Activated gamma-delta T cell treated with Interleukin-2 at 50 U/mL for 16 hours (primary cell): ENCODE measurements at places on chromosomes 6 and 20.

GRCh38 chr6:108580646-108581045 is 19.9 kb downstream of the FOXO3 start:
- DNase-seq, result no peak

DNA sequence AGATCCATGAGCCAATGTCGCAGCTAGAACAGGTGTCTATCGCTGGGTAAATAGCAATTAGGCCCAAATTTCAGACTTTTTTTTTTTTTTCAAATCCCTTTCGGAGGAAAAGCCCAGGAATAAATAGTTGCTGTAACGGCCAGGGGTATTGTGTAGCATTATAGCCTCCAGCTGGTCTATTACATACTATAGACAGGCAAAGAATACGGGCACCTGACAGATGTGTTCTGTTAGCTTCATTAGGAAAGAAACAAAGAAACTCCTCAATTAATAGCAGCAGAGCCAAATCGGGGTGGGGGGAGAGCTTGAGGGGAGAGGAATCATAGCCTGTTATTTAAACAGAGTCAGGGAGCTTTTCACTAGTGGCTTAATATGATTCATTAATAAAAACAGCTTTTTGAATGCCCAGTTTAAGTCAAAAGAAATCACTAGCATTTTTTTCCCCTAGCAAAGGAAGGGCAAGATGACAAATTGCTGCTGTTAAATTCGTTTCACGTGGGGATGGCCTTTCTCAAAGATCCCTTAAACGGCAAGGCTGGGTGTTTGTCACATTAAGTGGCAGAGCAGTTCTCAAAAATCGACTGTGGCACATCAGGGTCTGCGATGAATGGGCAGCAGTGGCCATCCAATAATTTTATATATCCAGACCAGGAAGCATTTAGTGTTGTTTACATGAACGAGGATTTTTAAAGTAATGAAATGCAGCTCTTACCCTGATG is 139.4 kb downstream of the ID4 start:
- no peak for DNase-seq

- no peak for DNase-seq
Measured at GRCh38 chr6:11324453-11325015, 92.1 kb upstream of the NEDD9 start.

DNA sequence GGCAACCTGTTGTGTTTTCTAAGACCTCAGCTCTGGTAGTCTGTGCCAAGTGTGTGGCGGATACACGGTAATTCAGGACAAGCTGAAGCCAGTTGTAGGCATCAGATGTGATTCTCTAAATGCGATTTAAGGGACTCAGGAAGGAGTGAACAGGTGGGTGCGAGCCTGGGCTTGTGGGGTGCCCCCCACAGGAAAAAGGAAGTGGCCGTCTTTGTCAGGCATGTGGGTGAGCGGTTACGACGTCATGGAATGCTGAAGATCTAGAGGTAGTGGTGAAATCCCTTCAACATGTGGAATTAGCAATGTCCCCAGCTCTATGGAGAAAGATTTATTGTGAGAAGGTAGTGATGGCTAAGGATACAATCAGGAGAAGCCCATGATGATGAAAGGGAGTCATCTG is 95.1 kb upstream of the EXOC2 start:
- DNase-seq, result no peak

- no peak for DNase-seq
Measured at GRCh38 chr20:41352666-41353065, 12.0 kb downstream of the LPIN3 start.

DNA sequence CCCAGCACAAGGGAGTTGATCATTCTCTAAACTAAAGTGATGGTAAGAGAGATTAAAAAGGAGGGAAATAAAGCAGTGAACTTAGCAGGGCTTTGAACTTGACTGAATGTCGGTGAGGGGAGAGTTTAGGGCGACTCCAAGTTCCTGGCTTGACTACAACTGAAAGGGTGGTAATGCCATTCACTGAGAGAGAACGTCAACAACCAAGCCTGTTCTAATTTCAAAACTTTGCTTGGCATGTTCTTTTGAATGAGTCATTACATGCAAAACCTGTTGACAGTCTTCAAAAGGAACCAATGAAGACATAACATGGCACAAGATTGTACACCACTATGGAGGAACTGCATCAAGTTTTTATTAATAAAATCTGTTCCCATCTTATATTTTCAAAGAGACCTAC is 10.3 kb upstream of the MYB start:
- no peak for DNase-seq

GRCh38 chr6:51495096-51495495 is 592.3 kb downstream of the PKHD1 start:
- DNase-seq, result no peak

DNA sequence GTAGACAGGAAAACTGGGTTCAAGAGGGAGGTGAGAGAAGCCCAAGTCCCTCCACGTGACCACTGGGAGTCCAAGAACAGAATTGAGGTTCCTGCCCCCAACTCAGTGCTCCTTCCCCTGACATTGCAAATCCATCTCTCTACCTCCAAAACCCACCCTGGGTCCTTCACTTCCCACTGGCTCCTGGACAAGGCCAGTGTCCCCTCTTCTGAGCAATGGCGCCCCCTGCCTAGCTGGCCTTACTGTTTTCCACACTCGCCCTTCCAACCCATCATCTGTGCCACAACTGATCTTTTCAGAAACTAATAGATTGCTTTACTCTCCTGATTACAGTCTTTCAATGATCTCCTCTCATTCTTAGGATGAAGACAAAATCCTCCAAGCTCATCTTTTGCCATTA is 200.3 kb downstream of the ANKRD60 start:
- DNase-seq, result no peak

GRCh38 chr20:17898548-17898994 is 70.0 kb downstream of the SNX5 start:
- DNase-seq, result peak; percentile 64

DNA sequence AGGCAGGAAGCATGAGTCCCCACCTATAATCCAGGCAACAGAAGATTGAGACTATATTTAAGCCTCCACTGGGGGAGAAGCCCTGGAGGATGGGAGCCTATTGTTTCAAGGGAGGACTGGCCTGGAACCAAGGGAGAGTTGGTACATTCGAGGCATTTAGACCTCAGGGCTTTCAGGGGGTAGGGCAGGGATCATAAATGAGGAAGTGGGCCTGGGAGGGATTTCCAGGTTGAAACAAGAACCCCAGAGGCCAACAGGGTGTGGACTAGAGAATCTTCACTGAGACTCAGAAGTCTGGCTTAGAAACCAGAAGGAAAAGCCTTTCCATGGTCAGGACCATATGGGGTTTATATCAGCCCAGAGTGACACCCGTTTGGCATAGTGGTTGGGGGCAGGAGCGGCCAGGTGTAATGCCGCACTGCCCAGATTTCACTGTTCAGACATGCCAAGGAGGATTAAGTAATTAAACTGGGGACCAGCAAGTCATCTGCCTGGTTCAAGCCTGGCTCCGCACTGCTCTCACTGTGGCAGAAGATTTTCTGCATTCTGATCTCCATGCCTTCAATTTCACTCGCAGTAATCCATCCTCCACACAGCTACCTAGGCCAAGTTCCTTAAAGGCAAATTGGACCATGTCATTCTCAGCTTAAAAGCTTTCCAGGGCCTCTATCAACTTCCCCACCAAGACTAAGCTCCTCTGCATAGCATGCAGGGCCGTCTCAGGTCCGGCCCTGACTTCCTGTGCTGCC is 17.8 kb downstream of the LRFN2 start:
- DNase-seq, result no peak

DNA sequence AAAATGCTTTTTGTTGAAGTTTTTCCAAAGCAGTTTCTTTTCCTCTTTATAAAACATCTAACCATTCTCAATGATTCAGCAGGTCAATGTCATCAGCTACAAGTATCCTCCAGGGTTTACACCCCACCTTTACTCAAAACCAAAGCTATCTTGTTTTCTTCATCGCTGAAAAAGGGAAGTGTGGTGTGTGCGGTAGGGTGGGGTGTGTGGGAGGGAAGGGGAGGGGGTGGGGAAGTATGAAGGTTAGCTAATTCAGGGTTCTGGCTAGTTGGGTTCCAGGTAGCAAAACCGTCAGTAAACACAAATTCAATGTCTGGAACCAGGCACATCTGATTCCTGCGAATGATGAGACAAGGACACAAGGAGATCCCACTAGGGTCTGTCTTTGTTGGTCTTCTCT is 189.6 kb downstream of the GJA10 start:
- DNase-seq, result peak; percentile 38

DNA sequence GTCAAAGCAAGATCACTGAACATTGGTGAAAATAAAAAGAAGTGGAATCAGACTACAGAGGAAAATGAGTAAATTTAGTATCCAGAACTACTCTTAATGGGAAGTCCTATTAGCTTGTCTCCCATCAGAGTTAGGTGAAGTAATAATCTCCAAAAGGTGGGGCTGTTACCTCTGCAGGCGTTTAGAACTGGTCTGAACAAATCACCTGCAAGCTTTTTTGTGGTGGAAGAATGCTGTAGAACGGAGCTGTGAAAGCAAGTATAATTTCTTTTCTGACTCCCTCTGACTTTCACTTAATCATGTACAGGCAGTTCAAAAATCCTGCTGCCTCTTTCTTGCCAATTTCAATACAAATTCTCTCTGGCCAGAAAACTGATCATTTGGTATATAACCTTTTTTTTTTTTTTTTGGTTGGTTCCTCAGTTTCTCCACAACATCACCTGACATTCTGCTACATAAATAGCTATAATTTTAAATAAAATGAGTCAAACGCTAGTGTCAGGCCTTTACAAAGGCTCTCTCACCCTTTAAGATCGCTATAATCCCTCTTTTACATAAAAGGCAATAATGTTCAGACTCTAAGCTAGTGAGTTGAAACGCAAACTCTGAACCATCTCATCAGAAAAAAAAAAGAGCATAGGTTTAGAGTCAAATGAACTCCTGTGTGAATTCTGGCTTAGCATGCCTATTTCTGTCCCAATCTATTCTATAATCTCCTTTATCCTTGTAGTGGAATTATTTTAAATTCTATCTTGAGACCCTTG is 38.8 kb downstream of the CITED2 start:
- no peak for DNase-seq

DNA sequence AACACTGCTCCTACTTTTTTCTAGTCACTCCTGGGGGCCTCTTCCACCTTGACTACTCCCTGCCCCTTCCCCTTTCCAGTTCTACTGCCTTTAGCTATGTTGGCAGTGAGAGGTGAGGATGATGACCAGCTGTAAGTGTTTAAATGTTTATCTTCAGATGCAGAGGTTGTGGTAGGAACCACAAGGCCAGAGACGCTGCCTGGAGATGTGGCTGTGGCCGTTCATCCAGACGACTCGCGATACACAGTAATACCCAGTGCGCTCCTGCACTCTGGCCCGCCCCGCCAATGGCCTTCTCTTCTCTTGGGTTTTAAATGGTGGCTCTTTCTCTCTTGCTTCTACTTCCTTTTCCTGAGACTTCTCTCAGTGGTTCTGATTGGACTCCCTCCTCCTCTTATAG is 4.6 kb downstream of the VARS2 start:
- DNase-seq, result no peak

DNA sequence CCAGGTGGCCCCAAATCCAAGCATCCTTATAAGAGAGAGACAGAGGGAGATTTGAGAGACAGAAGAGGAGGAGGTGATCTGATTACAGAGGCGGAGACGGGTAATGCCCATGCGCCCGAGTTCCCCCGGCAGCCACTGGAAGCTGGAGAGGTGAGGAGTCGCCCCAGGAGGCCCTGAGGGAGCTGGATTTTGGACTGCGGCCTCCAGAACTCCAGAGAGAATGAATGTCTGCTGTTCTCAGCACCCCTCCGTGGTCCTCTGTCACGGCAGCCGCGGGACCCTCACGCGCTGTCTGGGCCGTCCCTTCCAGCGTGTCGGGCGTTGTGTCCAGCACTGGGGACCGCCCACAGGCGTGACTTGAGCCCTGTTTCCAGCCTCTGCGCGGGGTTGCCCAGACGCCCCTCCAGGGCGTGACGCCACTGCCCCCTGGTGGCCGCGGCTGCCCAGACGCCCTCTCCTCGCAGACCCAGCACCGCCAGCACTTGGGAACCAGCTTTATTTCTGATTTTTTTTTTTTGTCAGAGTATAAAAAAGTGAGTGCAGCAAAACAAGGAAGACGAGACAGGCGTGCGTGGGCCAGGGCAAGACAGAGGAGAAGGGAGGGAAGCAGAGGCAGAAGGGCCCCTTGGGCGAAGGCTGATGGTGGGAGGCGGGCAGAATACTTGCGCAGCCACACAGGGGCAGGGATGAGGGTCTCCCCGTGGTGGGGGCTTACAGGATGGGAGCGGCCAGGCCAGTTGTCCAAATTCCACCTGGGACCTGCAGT is 4.1 kb upstream of the ZNF512B start:
- DNase-seq, result peak; percentile 79

DNA sequence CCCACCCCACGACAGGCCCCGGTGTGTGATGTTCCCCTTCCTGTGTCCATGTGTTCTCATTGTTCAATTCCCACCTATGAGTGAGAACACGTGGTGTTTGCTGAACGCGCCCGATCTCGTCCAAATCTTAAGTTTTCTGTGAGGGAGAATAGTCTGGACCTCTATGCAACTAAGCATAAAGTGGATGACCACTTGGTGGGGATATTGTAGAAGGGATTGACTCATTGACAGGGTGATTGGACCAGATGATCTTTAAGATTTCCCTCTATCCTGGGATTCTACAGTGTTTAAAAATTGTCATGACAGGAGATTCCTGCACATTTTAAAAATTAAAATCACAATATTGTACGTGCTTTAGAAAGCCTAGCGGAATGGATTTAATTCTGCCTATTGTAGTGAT is 141.3 kb downstream of the TRMT11 start:
- DNase-seq, result no peak

DNA sequence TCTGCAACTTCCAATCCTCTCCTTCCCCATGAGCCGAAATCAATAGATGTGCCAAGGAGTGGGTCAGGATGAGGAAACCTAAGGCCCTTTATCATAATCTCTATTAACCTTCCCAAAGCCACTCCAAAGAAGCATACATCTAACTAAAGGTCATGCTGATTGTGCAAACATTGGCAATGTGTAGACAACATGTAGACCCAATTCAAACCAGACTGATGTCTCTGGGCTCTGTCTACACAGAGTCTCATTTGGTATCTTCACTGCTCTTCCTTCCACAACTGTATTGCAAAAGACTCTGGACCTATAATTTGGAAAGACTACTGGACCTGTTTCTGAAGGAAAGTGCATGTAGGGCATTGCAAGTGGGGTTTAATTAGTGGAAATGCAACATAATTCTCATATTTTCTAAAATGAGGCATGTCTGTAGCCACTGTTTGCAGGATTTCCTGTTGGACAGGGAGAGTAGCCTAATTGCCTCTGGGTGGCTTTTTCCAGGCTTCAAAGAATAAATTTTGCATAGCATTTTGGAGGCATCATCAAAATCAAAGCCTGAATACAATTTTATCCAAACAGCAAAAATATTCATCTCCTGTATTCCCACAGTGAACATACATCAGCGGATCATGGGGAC is 35.0 kb upstream of the MLIP start:
- DNase-seq, result no peak

- no peak for DNase-seq
Measured at GRCh38 chr6:135265278-135265677, 84.2 kb downstream of the MYB start.

DNA sequence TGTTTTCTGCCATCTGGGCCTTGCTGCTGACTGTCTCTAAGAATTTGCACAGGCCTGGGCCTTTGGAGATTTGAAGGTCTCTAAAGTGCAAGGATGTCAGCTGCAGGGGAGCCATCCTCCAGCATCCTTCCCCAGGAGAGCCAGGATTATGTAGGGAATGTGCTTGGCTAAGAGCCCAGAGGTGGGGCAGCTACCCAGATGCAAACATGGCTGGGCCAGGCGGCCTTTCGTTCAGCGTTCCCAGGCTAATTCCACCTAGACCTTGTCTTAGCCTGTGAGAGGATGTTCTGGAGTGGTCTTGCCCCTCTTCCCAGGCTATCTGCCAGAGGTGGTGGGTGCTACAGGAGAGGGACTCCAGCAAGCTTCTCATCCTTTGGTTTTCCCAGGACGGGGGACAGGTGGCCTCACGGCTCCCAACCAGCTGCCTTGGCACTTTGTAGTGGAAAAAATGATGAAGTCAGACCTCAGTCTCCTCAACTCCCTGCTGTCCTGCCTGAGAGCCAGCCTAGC is 7.7 kb upstream of the PTGIS start:
- no peak for DNase-seq
